ENCODE measurements at places on chromosomes 12 and 14. TPM values are rescaled to one million over a fixed set of nuclear protein-coding genes. Genes with fewer than 3 reads are reported as not detected.
A peak's percentile ranks its signal among the peaks of the same experiment; 100 is the strongest.

DNA sequence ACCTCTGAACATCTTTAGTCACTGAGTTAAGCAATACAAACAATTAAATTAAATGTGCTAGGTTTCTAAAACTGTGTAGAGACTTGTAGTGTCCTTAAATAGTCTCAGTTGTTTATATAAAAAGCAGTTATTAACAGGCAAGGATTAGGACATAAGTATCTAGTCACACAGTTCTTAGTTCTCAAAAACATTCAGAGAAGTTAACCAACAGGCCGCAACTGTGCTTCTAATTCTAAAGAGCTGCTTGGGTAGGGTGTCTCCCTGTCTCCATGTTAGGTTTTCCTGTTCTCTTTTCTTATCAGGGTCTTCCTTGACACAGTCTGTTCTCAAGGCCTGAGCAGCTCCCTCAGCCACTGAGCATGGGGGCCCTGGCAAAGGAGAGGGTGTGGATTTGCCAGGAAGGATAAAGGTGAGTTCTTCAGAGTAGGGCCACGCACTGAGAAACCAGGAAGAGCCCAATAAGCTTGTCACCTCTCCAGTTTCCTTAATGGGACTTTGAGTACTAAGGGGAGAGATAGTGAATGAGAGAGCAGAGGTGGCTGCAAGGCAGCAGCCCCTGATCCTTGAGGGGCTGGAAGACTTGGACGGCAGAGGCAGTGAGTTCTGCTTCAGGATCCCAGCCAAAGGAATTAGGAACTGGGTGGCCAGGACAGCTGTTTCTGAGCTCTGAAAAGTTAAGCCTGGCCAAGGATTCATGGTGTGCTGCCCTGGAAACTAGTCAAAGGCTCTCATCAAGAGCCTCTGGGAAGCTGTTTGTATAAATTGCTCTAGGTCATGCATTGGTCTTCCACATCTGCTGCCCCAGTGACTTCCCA lies 177.3 kb downstream of the MYRFL start:
- DNase-seq, result peak; percentile 82

- DNase-seq, result no peak
Measured at GRCh38 chr12:8088574-8088973, 6.5 kb downstream of the NECAP1 start.

PA2G4 gene
- 33.8 TPM for total RNA-seq

GRCh38 chr12:3715999-3716398 lies 36.9 kb downstream of the CRACR2A start:
- no peak for DNase-seq

SLC39A2 gene
- not detected for total RNA-seq

DNA sequence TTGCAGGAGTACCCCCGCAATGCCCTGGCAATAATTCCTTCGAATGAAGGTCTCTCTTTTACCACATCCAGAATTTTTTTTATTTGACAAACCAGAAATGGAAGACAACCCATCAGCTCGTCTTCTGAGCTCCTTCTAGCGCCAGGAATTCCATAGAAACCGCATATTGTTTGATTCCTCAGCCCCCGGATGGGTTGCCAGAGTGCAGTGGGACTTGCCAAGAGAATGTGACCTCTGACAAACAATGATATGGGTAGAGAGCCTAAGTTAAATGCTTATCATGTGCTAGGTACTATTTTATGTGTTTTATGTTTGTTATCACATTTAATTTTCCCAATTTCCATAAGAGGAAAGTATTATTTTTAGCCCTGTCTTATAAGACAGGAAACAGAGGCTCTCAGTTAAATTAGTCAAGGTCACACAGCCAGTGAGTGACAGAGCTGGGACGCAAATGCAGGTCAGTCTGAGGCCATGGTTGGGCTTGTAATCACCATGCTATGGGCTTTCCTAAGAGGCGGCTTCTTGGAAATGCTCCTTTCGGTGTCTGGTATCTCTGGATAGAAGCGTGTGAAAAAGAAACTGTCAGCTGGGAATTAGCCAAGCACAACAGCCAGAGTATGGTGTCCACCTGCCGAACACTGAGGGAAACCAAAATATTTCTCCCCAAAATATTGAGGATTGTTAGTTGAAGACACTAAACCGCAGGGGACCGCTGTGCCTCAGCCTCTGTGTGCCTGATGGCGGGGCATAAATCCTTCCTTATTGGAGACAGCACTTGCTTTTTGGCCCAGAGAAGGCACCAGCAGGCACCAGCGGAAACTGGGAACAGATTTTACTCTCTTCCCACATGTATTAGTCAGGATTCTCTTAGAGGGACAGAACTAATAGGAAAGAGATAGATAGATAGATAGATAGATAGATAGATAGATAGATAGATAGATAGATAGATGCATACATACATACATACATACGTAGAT lies 29.4 kb upstream of the ETFBKMT start:
- peak; percentile 75 for DNase-seq

MTA1 gene
- 51.1 TPM for total RNA-seq

DNA sequence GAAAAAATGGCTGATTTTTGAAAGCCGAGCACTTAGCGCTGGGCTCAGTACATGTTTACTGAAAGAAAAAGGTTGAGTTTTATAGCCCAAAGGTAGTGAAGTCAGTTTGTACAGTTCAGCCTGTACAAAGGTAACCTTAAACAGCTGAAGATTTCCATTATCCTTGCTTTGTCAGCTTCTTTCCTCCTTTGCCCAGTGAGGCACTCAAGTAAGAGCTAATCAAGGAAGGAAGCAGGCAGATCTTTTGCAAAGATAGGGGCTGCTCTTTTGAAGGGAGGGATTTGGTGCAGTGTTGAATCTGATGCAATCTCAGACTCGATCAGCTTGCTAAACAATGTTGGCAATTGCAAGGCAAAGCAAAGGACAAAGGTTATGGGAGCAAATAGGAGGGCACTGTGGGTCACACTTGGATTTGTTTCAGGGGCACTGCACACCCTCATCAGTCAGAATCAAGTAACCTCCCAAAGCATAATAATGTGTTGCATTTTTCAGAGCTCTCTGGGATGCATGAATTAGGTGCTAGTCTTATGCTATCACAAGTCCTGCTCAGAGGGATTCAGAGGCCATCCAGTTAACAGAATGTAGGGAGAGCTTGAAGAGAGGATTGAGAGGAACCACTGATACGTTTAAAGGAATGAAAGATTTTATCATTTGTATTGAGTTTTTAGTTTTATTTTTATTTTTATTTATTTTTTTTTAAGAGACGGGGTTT lies 44.4 kb downstream of the ANO6 start:
- no peak for DNase-seq

- DNase-seq, result no peak
Measured at GRCh38 chr14:49408187-49408933, 177.8 kb downstream of the RPS29 start.

GRCh38 chr14:103156651-103157378 lies 33.6 kb downstream of the TNFAIP2 start:
- DNase-seq, result no peak

RNASE7 gene
- not detected for total RNA-seq

- no peak for DNase-seq
Measured at GRCh38 chr14:102662636-102663430, 70.4 kb downstream of the RCOR1 start.

- no peak for DNase-seq
Measured at GRCh38 chr14:32524609-32525375, 195.7 kb downstream of the AKAP6 start.

GPRC5D gene
- total RNA-seq, result not detected
